Endothelial cell of umbilical vein (primary cell): ENCODE measurements at places on chromosomes 12 and 14.

DNA sequence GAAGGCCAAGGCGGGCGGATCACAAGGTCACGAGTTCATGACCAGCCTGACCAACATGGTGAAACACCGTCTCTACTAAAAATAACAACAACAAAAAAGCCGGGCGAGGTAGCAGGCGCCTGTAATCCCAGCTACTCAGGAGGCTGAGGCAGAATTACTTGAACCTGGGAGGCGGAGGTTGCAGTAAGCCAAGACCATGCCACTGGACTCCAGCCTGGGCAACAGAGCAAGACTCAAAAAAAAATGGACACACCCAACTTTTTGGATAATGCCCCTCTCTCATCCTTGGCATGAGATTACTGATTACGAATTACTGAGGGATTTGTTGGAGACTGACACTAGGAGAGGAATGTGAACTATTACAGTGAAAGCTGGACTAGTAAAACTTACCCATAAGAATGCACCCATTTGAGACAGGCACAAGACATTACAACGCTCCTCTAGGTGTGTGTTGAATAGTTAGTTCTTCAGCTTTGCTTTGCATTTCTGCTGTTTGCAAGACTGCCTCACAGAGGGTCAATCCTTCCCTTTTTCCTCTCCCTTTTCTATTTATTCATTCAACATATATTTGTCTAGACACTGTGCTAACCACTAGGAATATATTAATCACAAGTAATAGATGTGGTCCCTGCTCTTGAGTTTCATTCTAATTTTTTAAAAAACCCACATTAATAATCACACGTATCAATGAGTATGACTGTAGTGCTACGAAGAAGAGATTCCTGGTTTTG lies 46.0 kb upstream of the OR5AU1 start:
- H3K4me1 ChIP-seq = no peaks in the 10 kb centered on the region
- H3K27me3 ChIP-seq = no peaks in the 10 kb centered on the region
- no peak overlapping the region for H3K27ac ChIP-seq
- no peak for DNase-seq
- H3K36me3 ChIP-seq = peaks cover 17% of the 10 kb centered on the region

DNA sequence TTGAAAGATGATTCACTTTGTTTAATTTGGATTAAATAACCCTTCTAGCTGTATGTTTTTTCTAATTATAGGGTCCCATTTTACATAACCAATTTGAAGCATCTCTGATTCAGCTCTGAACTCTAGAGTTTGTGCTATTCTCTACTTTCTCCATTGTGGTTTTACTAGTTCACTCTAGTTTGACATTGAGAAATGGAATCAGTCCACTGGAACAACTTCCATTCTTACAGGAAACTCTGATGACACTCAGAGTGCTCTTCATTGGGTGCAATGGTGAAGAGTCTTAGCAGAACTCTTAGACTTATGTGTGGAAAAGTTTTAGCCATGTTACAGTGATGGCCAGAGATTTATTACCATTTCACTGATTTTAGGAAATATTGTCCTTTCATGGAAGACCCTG lies 140.7 kb downstream of the DYRK2 start:
- DNase-seq = no peak
- H3K27ac ChIP-seq = no peak overlapping the region
- no peaks in the 10 kb centered on the region for H3K4me1 ChIP-seq
- H3K36me3 ChIP-seq = no peaks in the 10 kb centered on the region

GRCh38 chr12:79658221-79658620 lies 32.5 kb downstream of the PAWR start:
- H3K4me3 ChIP-seq = no peak overlapping the region
- H3K27ac ChIP-seq = no peak overlapping the region
- H3K4me1 ChIP-seq = peaks cover 8% of the 10 kb centered on the region
- no peak for DNase-seq

GRCh38 chr14:50649691-50650090 lies 18.4 kb downstream of the SAV1 start:
- peaks cover 2% of the 10 kb centered on the region for H3K36me3 ChIP-seq
- no peak overlapping the region for H3K4me3 ChIP-seq
- H3K27me3 ChIP-seq = no peaks in the 10 kb centered on the region
- H3K4me1 ChIP-seq = peaks cover 3% of the 10 kb centered on the region

DNA sequence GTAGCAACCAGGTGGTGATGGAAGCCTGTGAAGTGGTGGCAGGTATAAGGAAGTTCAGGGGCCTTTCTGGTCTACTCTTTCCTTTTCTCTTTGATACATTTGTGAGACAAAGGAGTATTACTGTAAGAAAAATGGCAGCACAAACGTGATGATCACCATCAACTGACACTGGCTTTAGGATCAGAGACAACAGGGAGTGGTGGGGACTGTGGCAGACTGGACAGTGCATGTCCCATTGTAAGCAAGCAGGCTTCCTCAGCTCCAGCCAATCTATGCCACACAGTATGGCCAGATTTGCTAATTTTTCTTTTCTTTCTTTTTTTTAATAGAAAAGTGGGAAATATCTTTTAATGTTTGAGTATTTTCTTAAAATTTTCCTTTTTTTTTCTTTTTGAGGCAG lies 19.0 kb upstream of the IFT81 start:
- H3K4me1 ChIP-seq = peaks cover 15% of the 10 kb centered on the region
- no peaks in the 10 kb centered on the region for H3K27me3 ChIP-seq
- H3K4me3 ChIP-seq = no peak overlapping the region

DNA sequence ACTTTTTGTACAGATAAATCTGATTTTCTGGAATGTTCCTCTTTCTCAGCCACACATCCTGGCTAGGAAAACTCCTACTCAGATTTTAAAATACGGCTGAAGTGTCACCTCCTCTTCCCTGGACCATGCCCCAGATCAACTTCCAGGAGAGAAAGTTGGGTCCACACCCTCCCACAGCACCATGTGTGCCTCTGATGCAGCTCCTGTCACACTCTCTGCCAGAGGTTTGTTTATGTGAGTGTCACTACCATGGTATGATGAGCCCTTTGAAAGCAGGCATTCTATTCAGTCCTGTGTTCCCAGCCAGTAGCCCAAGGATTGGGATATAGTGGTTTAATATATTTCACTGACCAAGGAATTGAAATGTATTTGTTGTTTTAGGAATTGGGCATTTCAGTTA lies 287.2 kb upstream of the ATP2B1 start:
- H3K36me3 ChIP-seq = no peaks in the 10 kb centered on the region
- no peak overlapping the region for H3K4me3 ChIP-seq
- DNase-seq = no peak
- no peaks in the 10 kb centered on the region for H3K27me3 ChIP-seq
- no peak overlapping the region for H3K27ac ChIP-seq

DNA sequence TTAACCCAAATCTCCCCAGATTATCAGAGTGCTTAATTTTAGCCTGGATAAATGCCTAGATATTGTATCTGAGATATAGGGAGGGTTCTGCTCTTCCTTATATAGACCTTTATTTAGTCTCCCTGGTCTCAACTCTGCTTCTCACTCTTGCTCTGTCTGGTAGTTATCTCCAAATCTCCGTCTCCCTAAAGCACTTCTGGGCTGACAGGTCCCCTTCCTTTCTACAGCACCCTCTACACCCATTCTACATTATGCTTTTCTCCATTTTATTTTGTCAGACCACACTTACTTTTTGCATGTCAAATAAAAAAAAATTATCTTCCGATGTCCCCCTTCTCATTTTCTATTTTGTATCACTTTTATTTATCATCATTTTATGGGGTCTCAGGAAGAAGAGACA lies 2.0 kb upstream of the ERC1 start:
- peaks cover 21% of the 10 kb centered on the region for H3K4me1 ChIP-seq
- no peak overlapping the region for H3K4me3 ChIP-seq
- H3K27me3 ChIP-seq = no peaks in the 10 kb centered on the region
- H3K27ac ChIP-seq = no peak overlapping the region
- no peak for DNase-seq
- no peaks in the 10 kb centered on the region for H3K36me3 ChIP-seq

DNA sequence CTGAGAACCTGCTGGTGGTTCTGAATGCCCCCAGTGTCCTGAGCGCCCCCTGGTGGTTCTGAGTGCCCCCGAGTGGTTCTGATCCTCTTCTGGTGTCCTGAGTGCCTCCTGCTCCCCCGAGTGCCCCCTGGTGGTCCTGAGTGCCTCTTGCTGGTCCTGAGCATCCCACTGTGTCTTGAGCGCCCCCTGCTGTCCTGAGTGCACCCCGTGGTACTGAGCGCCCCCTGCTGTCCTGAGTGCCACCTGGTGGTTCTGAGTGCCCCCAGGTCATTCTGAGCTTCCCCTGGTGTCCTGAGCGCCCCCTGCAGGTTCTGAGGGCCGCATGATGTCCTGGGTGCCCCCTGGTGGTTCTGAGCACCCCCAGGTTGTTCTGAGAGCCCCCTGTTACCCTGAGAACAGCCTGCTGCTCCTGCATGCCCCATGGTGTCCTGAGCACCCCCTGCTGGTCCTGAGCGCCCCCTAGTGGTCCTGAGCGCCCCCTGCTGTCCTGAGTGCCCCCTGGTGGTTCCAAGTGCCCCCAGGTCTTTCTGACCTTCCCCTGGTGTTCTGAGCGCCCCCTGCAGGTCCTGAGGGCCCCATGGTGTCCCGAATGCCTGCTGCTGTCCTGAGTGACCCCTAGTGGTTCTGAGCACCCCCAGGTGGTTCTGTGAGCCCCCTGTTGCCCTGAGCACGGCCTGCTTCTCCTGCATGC lies 1165.4 kb downstream of the TMEM121 start:
- no peak overlapping the region for H3K4me3 ChIP-seq
- no peak for DNase-seq
- H3K27me3 ChIP-seq = no peaks in the 10 kb centered on the region
- no peaks in the 10 kb centered on the region for H3K36me3 ChIP-seq
- no peak overlapping the region for H3K27ac ChIP-seq

DNA sequence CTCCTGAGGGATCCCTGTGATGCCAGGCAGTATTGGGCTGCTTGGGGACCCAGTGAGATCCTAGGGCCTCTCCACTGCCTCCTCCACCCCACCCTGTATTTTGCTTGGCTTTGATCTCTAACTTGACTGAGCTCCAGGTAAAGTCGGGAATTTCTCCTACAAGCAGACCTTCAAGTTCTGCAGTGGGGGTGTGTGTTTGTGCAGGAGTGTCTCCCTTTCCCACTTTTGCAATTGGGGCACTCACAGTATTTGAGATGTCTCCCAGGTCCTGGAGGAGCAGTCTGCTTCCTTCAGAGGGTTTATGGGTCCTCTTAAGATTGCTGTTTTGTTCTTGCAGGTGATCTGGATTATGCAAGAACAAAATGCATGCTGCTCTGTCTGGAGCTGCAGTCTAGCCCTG lies 68.9 kb downstream of the ALG10B start:
- H3K27ac ChIP-seq = no peak overlapping the region
- H3K27me3 ChIP-seq = no peaks in the 10 kb centered on the region
- DNase-seq = no peak
- H3K4me3 ChIP-seq = no peak overlapping the region
- H3K36me3 ChIP-seq = no peaks in the 10 kb centered on the region

DNA sequence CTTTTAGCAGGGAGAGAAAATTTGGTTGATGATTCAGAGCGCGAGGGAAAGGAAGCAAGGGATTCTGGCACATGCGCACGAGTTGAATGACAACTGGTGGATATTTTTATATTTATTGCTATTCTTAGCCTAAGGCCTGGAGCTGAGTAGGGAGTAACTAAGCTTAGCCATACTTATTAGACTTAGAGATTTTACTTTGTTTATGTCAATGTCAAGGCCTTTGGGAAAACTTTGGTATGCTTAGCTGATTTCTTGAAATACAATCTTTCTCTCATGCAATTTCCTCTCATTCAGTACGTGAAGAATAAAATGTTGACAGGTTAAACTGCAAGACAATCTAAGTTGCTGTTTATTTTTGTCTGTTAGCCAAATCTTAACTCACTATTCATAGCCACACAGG lies 101.1 kb downstream of the CRADD start:
- H3K27me3 ChIP-seq = no peaks in the 10 kb centered on the region
- H3K27ac ChIP-seq = peak overlapping the region; percentile 96
- peak; percentile 82 for DNase-seq
- H3K4me1 ChIP-seq = peaks cover 33% of the 10 kb centered on the region
- no peak overlapping the region for H3K4me3 ChIP-seq
- H3K36me3 ChIP-seq = no peaks in the 10 kb centered on the region

DNA sequence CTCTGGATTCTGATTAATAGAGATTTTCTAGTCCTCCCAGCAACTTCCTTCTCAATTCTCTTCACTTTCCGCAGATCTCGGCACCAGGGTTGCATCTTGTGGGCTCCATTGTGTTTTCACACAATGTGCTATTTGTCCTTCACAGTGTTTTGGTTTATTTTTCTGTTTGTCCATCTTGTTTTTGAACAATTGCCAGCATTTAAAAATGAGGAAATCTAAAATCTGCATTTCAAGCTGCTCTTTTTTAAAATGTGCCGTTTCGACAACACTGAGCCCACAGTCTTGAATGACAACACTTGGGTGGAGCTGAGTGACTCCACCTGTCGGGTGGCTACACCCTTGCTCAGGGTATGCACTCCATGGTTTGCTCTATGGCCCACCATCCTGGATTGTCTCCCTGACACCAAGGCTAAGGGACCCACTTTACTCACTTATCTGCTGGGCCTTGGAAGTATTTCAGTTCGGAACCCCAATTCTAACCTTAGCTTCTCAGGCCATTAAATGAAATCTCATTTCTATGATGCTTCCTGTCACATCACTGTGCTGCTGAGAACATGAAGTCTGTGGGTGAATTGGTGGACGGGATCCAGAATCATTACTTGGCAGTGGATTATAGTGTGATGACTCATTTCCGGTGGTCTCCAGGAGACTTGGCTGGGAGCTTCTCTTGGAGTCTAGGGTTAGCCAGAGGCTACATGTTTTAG lies 3.4 kb upstream of the MYRFL start:
- no peak overlapping the region for H3K27ac ChIP-seq
- H3K4me1 ChIP-seq = peaks cover 17% of the 10 kb centered on the region
- peak; percentile 91 for DNase-seq
- H3K36me3 ChIP-seq = no peaks in the 10 kb centered on the region

DNA sequence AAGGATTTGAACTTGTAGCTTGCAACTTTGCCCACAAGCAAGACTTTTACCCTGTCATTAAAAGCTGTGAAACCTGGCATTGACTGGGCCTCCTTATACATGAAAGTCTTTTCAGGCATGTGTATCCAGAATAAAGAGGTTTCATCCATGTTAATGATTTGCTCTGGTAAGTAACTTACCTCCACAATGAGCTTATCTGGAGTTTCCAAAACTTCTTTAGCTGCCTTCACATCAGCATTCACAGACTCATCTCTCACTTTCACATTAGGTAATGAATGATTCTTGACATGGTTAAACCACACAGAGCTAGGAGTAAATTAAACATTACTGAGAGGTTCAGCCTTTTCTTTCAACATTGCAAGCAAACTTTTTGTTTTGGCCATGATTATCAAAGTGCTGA lies 234.4 kb upstream of the CLEC14A start:
- H3K27ac ChIP-seq = no peak overlapping the region
- H3K4me1 ChIP-seq = no peaks in the 10 kb centered on the region
- H3K36me3 ChIP-seq = no peaks in the 10 kb centered on the region
- H3K4me3 ChIP-seq = no peak overlapping the region
- DNase-seq = no peak
- H3K27me3 ChIP-seq = no peaks in the 10 kb centered on the region

DNA sequence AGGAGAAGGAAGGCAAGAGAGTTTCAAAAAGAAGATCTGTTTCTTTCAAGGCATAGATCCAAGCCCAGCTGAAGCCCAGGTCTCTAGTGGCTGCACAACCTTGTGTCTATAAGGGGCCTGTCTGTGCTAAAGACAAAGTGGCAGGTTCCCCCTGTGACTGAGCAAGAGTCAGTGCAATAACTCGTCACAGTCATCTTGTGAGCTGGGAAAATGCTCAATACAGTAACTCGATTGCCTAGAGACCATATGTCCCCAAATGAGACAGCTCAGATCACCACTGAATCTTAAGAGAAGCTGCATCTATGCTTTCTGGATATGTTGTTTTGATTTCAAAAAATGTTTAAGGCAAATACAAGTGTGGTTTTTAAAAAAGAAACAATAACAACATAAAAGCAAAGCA lies 24.2 kb downstream of the ST8SIA1 start:
- peaks cover 14% of the 10 kb centered on the region for H3K27me3 ChIP-seq
- no peaks in the 10 kb centered on the region for H3K4me1 ChIP-seq
- DNase-seq = no peak
